ENCODE measurements at places on chromosomes 2 and 18. TPM values are rescaled to one million over a fixed set of nuclear protein-coding genes. Genes with fewer than 3 reads are reported as not detected.

GRCh38 chr18:32019251-32019948 lies 775 bp downstream of the RNF125 start:
- peak; percentile 33 for DNase-seq

DNA sequence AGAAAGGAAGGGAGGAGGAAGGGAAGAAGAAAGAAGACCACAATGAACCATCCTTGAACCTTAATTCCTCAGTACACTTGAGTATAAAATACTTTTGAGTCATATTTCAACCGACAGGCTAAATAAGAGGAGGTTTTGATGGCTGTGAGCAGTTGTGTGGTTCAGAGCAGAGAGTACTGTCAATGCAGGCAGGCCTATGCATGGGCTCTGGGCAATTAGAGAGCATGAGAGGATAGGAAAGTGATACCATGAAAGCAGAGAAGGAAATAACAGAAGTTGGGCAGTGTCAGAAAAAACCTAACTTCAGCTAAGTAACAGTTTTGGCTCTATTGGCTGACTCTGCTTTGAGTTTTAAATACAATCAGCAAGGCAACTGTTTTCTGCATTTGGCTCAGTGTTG lies 123.6 kb upstream of the STK17B start:
- DNase-seq = no peak

OSBPL6 gene
- 0.16 TPM for total RNA-seq

GRCh38 chr18:8608795-8609658 lies at the start of gene RAB12:
TSS of gene RAB12 (plus strand) at chr18:8609437. CDS start at chr18:8609440, 3 bp downstream.
- peak; percentile 76 for DNase-seq

GRCh38 chr2:120669121-120669952 lies 66.3 kb upstream of the GLI2 start:
- DNase-seq = no peak
